ENCODE measurements at places on chromosomes 3 and 15.

- DNase-seq, result no peak
Measured at GRCh38 chr15:83999396-84000135, 236.0 kb upstream of the GOLGA6L4 start.

- DNase-seq, result no peak
Measured at GRCh38 chr3:161289174-161289573, 68.1 kb downstream of the NMD3 start.

DNA sequence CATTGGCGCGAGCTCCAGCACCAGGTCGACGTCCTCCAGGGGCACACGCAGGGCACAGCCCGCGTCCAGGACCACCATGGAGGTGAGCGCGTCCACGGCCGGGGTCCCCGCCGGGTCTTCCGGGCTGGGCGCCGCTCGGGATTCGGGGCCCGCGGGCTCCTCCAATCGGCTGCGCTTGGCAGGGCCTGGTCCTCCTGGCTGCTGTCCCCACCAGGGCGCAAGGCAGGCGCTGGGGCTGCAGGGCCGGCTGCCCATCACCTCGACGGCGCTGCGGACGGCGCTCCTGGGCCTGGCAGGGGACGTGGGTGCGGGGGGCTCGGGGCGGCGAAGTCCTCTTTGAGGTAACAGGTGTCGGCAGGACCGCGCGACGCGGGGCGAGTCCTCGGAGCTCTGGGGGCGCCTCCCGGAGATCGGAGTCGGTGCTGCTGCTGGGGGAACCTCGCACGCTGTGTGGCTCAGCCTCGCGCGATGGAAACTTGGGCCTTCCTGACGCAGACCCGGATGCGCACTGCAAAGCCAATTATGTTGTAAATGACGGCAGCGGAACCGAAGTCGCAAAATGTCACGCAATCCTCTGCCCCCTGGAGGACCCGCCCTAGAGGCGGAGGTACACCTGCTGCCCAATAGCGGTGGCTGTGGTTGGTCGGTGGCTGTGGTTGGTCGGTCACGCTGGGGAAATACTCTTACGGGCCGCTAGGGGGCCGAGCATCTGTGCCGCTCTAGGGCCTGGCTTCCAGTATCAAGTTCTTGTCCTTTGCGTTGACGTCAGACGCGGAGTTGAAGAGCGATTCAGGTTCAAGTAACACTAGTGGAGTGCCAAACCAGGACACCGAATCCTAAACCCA, at the start of gene PRR23C:
Gene PRR23C, minus strand, starts transcription at position 527 of the 845 bp plus-strand sequence. Its CDS starts 272 bp downstream, at position 255.
- no peak for DNase-seq

- no peak for DNase-seq
Measured at GRCh38 chr3:4655145-4656045, 162.2 kb downstream of the ITPR1 start.

GRCh38 chr3:54853573-54854404, 74.1 kb downstream of the LRTM1 start:
- DNase-seq, result no peak

DNA sequence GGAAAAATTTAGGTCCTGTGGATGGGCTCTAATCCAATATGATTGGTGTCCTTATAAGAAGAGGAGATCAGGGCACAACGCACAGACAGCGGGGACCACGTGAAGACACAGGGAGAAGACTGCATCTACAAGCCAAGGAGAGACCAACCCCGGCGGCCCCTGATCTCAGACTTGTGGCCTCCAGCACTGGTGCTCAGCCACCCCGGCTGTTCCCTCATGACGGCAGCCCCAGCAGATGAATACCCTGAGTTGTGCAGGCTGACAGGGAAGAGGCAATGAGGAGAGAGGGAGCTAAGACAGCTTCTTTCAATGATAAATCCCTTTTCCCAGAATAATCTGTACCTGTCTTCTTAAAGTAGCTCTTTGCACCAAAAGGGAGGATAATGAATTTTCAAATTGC, 33.3 kb upstream of the CGNL1 start:
- no peak for DNase-seq

GRCh38 chr3:185594073-185594472, 8.0 kb downstream of the SENP2 start:
- DNase-seq, result no peak

GRCh38 chr15:52028431-52029093, 9.5 kb downstream of the MAPK6 start:
- DNase-seq, result no peak

GRCh38 chr3:46986055-46986730, 6.7 kb downstream of the NBEAL2 start:
- no peak for DNase-seq

- DNase-seq, result no peak
Measured at GRCh38 chr3:173744479-173744878, 346.9 kb downstream of the NLGN1 start.

- no peak for DNase-seq
Measured at GRCh38 chr3:161602475-161602874, 105.9 kb downstream of the OTOL1 start.

GRCh38 chr3:4419920-4420319, 47.1 kb downstream of the SUMF1 start:
- no peak for DNase-seq

DNA sequence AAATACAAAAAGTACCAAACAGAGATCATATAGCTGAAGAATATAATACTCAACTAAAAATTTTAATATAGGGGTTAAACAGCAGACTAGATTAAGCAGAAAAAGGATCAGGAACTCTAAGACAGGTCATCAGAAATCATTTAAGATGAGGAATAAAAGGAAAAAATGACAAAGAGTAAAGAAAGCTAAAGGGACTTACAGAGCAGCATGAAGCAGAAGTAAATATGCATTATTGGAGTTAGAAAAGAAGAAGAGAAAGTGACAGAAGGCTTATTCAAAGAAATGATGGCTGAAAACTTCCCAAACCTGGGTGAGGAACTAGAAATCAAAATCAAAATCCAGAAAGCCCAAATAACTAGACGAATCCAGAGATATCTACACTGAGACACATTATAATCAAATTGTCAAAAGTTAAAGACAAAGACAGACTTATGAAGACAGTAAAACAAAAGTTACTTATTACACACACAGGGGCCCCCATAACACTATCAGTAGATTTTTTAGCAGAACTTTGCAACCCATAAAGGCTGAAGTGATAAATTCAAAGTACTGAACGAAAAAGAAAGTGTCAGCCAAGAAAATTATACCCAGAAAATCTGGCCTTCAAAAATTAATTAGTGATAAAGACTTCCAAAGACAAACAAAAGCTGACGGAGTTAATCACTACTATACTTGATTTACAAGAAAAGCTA, 95.6 kb downstream of the SCAPER start:
- DNase-seq, result no peak

DNA sequence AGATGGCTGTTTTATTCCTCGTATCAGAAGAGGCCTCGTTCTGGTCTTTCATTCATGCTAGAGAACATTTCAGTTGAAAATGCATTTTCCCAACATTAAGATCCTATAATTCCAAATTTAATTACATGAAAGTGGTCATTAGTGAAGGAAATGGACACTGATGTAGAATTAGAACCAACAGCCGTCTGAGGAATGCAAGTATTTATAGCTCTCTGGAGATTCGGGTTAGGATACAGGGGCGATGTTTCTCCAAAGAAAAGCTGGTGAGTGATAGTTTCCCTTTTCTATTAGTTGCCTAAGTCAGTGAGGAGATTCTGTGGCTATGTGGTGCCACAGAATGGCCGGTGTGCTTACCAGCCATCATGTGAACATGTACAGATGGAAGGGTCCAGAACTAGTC, 109.0 kb upstream of the IL12A start:
- DNase-seq, result no peak

- no peak for DNase-seq
Measured at GRCh38 chr3:141796889-141797781, 33.9 kb downstream of the GRK7 start.

GRCh38 chr3:10703875-10704274, 112.2 kb upstream of the SLC6A11 start:
- no peak for DNase-seq

GRCh38 chr3:37935756-37936666, 54.6 kb upstream of the VILL start:
- DNase-seq, result no peak

- DNase-seq, result no peak
Measured at GRCh38 chr3:129549805-129550204, 6.8 kb downstream of the H1-8 start.

- no peak for DNase-seq
Measured at GRCh38 chr3:64894006-64894405, 206.2 kb upstream of the ADAMTS9 start.

DNA sequence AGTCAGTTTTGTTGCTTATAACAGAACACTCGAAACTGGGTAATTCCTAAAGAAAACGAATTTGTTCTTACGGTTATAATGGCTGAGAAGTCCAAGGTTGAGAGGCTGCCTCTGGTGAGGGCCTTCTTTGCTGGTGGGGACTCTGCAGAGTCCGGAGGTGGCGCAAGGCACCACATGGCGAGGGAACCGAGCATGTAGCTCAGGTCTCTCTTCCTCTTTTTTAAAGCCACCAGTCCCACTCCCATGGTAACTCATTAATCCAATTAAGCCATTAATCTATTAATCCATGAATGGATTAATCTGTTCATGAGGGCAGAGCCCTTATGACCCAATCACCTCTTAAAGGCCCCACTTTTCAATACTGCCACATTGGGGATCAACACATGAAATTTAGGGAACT, 50.0 kb downstream of the ROPN1B start:
- no peak for DNase-seq

- no peak for DNase-seq
Measured at GRCh38 chr15:70956201-70956995, 63.8 kb downstream of the LRRC49 start.

DNA sequence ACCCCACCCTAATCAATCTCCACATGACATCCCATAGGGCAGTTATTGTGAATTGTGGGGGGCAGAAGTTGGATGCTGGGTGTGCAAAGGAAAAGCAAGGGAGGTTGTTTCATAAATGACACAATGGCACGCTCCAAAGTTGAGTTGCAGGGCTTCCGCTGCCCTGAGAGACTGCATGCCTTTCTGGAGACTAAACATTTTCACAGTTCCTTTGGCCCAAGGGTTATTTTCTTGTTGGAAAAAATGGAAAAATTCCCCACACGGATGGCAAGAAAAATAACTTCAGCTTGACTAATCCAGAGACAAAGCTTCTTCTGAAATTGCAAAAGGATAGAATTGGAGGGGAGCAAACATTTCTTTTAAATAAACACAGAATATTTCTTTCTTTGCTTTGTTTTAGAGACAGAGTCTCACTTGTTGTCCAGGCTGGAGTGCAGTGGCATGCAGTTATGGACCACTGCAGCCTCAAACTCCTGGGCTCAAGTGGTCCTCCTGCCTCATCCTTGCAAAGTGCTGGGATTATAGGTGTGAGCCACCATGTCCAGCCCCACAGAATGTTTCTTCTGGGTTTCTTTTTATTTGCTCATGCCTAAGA, 19.1 kb upstream of the TPM1 start:
- no peak for DNase-seq

DNA sequence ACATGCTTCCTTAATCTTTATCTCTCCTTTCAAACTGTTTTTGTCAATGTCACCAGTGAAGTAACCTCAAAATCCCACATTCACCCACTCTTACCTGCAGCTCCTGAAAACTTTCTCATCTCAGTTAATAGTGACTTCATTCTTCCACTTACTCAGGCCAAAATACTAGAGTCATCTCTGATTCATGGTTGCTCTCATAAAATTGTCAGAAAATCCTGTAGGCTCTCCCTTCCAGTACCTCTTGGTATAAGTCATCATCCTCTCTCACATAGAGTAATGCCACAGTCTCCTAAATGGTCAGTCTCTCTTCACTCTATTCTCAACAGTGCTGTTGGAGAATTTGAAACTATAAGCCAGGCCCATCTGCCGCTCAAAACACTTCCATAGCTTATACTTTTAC, 34.9 kb upstream of the POU1F1 start:
- DNase-seq, result no peak

DNA sequence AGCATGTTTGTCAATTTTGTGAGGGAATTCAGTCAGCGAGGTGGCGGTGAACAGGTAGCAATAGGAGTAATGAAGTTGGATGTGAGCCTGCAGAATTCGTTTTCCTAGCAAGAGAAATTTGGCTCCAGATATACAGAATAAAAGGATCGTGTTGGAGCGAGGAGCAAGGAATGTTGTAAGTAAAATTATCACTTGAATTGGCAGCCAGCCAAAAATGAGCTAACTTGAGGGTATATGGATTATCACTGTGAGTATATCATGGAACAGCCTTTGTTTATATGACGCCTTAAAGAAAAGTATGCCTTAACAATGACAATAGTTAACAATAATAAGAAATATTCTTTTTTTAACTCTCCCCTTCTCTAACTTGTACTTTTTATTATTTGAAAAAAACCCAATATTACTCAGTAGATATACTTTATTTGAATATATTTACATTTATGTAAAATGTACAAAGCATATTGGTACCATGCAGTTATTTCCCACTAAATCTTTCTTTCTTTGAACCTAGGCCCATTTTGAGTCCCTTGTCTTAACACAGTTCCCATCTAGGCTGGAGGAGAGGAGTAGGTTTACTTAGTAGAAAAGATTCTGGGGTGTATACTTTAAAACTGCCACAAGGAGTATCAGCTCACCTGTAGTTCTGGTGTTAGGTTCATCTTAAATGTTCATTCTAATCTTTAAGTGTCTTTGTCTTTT, 29.3 kb downstream of the EPHA6 start:
- no peak for DNase-seq

- DNase-seq, result no peak
Measured at GRCh38 chr3:67995206-67995605, 340.8 kb upstream of the SUCLG2 start.

DNA sequence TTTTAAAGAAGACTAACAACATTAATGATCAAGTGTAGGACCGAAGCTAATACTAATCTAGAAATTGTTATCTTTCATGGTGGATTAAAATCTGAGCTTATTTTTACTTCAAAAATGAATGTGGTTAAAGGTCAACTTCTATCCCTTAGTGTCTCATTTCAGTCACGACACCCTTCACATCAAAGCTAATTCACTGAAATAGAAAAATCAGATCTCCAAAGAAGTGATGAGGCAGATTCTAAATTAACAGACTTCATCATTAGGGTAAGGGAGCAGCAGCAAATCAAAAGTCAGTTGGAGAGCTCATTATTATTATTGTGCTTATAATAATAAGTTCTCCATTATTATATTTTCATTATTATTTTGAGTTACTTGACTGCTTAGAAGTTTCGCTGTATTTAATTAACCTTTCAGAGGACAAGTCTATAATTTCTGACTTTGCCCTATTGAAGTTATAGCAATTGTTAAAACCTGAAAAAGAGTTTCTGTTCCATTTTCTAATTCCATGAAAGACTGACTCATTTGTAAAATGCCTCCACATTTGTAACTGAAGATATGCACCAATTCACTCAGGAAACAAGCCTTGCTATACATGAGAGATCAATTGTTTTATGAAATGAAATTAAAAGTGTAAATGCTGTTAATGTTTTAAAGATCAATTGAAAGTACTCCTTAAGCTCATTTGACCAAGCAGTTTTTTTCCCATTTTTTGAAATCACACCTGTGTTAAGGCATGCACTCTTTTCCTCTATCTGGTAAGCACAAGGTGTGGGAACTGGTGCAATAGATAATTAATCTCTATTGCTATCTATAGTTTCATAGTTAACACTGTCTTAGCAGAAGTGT, 23.1 kb upstream of the CMC1 start:
- DNase-seq, result no peak

GRCh38 chr15:59456114-59456513, 18.1 kb downstream of the FAM81A start:
- DNase-seq, result no peak

- no peak for DNase-seq
Measured at GRCh38 chr3:197734667-197735318, 1.9 kb downstream of the RUBCN start.

- DNase-seq, result no peak
Measured at GRCh38 chr15:33859992-33860545, 108.2 kb upstream of the CHRM5 start.
